ENCODE measurements at places on chromosomes 12 and 14. TPM values are rescaled to one million over a fixed set of nuclear protein-coding genes. Genes with fewer than 3 reads are reported as not detected.

DNA sequence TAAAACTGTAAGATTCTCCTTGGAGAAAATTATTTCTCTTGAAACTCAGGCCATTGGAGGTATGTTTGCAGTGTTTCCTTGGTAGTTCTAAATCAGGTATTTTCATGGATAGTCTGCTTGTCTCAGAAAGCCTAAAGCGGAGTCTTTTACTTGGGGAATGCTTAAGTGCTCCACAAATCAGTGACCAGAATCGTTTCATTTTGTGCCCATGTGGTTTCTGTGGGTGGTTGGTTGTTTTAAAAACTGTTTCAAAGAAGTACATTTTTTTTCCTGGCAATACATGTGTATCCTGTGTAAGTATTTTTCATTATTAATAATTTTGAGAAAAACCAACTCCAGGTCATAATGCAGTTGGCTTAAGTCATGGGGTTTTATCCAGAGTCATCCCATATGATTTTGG, 33.6 kb downstream of the CCDC91 start:
- no peak for DNase-seq

DNA sequence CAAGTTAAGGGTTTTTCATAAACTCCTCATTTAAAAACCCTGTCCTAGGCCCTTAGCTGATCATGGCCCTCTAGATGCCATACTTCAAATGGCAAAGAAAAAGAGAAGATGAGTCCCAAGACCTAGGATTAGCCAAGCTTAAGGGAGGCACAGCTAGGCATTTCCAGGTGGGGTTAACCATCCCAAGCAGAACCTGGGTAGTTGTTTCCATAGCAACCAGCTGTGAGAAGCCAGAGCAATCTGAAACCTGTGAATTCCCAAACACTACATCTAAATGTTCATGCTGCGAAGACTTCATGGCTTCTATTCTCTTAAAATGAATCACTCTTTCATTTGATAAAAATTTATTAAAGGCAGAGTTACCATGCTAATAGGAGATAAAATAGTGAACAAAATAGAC, 372.9 kb downstream of the C12orf50 start:
- DNase-seq: no peak

DNA sequence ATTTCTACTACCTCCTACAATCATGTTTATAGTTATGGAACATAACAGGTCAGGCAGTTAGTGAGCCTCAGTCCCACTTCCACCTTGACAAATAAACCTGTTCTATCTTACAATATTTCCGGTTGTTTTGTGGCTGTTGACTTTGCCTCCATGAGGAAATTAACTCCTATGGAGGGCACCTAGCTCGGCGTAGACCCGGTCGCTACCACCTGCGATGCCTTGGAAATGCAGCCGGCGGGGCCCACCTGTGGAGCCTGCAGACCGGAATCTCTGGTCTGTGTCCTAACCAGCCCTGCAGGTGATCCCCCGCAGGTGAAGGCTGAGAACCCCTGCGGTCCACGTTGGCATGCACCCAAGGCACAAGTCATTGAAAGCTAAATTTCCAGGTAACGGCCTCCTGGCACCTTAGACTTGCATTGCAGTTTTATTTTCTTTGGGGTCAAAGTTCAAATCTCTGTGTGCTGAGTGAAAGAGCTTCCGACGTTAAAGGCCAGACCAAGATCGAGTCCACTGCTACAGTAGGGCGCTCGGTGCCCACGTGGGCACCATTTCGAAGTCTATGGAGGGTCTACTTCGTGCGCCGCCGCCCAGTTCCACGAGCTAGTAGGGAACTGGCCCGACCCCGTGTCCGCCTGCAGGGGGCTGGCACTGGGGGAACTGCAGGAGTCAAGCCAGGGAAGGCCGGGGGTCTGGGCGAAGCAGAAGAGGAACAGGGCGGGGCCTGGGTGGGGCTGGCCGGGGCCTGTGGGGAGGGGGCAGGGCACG, 782 bp upstream of the PIWIL1 start:
- DNase-seq: no peak

DNA sequence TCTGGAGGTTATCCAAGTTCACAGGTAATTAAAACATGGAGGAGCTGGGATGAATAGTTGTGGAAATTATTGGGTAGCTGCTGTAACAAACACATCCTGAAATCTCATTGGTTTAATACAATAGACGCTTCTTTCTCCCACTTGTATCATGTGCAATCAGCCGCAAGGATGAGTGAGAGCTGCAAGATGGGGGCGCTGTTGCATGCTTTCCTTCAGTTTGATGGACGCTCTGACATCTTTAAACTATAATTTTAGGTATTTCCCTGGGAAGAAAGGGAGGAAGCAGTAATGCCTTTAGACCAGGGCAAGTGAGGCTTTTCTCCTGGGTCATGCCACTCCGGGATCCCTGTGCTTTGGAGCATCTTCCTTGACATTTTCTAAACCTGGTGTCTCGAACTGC, 178.7 kb downstream of the PAWR start:
- peak; percentile 38 for DNase-seq

DNA sequence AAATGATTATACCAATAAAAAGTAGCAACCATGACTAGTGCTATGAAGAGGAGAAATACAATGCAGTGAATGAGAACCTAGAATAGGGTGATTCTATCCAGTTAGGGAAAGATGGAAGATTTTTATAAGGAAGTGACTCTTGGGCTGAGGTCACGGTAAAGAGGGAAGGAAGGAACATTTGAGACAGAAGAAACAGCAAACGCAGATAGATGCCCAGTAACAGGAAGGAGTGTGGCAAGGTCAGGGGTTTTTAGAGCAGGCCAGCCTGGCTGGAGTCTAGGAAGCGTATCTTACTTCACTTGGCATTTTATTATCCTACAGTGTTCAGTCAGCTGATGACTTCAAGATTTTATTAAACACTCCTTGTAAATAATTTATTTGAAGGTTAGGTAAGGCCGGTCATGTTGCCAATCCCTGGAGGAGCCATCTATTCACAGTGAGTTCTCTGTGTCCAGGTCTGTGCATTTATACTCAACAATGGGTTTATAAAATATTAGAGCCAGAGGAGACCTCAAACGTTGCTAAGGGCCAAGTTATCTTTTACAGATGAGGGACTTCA, 170.6 kb downstream of the PRKCH start:
- DNase-seq: no peak

DNA sequence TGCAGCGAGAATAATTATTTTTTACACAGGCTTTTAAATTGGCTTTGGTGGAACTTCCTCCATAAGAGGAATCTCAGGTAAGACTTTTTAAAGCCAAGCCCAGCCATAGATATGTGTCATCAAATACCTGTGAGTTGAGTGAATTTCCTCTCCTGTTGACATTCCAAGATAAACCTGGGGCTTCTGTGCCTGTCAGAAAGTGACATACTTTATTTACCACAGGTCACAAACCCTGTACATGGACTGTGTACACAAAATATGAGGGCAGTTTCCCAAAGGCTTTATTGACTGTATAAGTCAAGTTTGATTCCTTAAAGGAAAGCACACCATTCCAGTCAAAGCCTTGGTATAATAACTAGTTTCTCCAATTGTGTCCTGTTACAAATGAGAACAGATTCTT, 25.9 kb upstream of the SRSF5 start:
- peak; percentile 92 for DNase-seq

The SMCO2 gene
- 1.7 TPM for total RNA-seq

The CIROP gene
- total RNA-seq: not detected

The INSM2 gene
- total RNA-seq: 0.07 TPM

Data from PC-3 (cell line).